ENCODE measurements at places on chromosomes 5 and 9. TPM values are rescaled to one million over a fixed set of nuclear protein-coding genes. Genes with fewer than 3 reads are reported as not detected.

The CCDC112 gene
- total RNA-seq: 13.1 TPM

The ARID3C gene
- 0.44 TPM for total RNA-seq

The GRHPR gene
- 90.7 TPM for total RNA-seq

The PRELID2 gene
- total RNA-seq: 9.9 TPM

The PTGR1 gene
- 31.7 TPM for total RNA-seq

The ISL1 gene
- 8.4 TPM for total RNA-seq

The SPINK6 gene
- not detected for total RNA-seq

The SERF1B gene
- total RNA-seq: 84.9 TPM

The PRSS3 gene
- not detected for total RNA-seq

The ICE1 gene
- total RNA-seq: 17.8 TPM

The TRIM52 gene
- 27.0 TPM for total RNA-seq

The AOPEP gene
- 13.4 TPM for total RNA-seq

The RNF208 gene
- 1.9 TPM for total RNA-seq

The ENTREP1 gene
- 0.46 TPM for total RNA-seq

The DPYSL3 gene
- total RNA-seq: 350 TPM

The FOXD4L6 gene
- not detected for total RNA-seq

The SOHLH1 gene
- not detected for total RNA-seq

The OR1J2 gene
- not detected for total RNA-seq

The TAL2 gene
- total RNA-seq: 0.64 TPM

The LHX3 gene
- total RNA-seq: 4.4 TPM

The PCDHB12 gene
- total RNA-seq: 8.9 TPM
